ENCODE measurements at places on chromosomes 5 and 9.

DNA sequence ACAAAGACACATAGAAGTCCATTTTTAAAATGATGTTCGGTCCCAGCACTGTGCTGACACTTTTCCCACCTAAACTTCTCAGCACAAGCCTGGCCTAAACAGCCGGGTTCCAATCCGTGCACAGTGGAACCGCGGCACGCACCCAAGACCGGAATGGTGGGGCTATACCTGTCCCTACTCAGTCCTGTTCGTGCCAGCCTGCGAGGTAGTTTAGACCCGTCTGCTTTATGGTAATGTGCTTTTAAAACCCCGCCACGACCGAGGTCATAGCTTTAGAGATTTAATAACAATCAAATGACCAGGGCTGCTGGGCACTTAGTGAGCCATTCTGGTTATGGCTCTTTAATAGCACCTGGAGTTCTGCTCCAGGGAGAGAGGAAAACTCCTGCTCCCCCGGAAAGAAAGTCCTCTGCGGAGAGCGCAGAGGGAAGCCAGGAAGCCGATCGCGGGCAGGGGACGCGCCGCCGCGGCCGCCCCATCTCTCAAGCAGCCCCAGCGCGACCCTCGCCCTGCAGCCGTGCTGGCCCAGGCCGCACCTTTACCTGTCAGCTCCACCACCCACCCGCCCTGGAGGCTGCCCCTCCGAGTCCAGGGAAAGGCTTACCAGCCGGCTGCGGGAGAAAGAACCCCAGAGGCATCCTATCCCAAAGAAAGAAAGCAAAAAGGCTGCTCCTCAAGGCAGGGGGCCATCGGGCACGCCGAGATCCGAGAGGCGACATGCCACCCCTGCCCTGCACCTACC is 511 bp downstream of the ARL15 start:
- peak; percentile 59 for DNase-seq

DNA sequence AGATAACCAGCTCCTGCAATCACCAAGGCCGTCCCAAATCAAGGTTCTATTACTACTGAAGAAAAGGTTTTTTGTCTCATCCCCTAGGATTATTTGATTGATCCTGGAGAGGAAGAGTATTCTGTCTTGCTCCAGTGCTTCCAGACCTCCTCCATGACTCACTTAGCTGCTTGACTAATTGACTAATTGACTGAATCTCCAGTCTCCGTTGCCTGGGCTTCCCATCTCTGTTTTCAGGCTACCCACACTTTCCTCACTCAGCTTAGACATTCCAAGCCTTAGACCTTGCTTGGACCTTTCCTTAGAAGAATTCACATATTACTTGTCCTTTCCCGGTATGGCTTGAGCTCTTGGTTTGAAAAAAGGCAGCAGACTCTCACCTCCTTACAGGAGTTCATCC is 60.6 kb downstream of the FRMD3 start:
- DNase-seq, result no peak

GRCh38 chr9:92312887-92313623 is 12.1 kb downstream of the NOL8 start:
- no peak for DNase-seq

GRCh38 chr9:110638381-110638954 is 30.1 kb upstream of the MUSK start:
- DNase-seq, result no peak

DNA sequence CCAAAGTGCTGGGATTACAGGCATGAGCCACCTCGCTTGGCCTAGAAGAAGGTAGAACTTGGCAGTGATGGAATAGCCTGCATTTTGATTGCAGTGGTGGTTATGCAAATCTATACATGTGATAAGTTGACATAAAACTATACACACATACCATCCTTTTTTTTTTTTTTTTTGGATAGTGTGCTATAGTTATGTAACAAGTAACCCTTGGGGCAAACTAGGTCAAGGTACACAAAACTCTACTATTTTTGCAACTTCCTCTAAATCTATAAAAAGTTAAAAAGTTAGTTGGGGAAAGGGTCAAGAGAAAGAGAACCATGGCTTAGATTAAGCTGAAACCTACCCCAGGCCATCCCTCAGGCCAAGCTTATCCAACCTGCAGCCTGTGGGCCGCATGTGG is 11.1 kb downstream of the TRIM14 start:
- no peak for DNase-seq

- no peak for DNase-seq
These were observed 116.4 kb downstream of the RXRA start for GRCh38 chr9:134442486-134443173.

- DNase-seq, result no peak
These were observed 125.8 kb downstream of the GALNT10 start for GRCh38 chr5:154316223-154316935.

DNA sequence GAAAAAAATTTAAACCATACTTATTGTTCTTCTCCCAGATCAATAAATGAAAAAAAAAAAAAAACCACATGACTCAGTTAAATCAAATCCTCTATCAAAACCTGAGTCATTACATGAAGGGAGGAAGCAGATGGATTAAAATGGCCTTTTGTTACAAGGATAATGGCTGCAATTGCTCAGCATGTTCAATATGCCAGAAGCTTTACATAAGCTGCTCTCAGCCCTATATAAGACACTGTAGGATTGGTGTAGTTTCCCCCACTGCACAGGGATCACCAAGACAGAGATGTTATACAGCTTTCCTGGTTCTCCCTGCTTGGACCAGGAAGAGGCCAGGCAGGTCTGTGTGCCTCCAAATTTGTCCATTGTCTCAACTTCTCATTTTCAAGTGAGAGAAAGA is 101.6 kb upstream of the MAP1B start:
- DNase-seq, result no peak

GRCh38 chr5:80964919-80965318 is 4.8 kb downstream of the RASGRF2 start:
- DNase-seq, result no peak

- no peak for DNase-seq
These were observed 405.5 kb downstream of the PDE4D start for GRCh38 chr5:59487772-59488729.

DNA sequence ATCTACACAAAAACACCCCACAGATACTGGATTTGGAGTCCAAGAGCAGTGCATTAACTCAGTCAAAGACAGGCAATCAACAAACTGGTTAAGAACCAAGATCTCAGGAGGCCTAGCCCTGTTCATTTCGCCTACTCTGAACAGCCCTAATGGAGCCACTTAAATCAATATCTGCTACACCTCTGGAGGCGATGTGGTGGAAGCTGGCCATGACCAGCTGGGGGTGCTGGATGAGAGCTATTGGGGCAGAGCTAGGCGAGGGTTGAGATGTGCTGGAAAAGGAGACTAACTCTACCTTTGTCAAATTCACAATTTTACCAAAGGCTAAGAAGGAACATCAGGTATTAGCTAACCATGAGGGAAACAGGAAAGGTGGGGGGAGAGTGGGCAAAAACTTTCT is 23.3 kb upstream of the ARSB start:
- no peak for DNase-seq

- no peak for DNase-seq
These were observed 49.5 kb downstream of the DENND1A start for GRCh38 chr9:123880420-123880819.

DNA sequence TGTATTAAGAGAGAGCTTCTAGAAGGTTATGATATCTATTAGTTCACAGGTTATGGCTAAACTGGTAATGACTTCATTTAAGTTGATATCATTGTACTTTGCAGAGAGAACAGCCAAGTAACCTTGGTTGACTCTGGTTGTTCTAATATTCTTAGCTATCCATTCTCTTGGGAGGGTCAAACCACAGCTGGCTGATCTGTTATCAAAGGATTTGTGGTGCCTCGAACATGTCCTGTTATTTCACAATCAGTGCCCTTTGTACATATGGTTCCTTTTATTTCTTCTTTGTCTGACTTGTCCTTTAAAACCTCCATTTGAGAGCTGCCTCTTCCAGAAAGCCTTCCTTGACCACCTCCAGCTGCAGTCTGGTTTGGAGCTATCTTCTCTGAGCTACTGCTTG is 61.7 kb downstream of the PDE8B start:
- no peak for DNase-seq

GRCh38 chr9:124220946-124221451 is 36.8 kb upstream of the NEK6 start:
- no peak for DNase-seq

DNA sequence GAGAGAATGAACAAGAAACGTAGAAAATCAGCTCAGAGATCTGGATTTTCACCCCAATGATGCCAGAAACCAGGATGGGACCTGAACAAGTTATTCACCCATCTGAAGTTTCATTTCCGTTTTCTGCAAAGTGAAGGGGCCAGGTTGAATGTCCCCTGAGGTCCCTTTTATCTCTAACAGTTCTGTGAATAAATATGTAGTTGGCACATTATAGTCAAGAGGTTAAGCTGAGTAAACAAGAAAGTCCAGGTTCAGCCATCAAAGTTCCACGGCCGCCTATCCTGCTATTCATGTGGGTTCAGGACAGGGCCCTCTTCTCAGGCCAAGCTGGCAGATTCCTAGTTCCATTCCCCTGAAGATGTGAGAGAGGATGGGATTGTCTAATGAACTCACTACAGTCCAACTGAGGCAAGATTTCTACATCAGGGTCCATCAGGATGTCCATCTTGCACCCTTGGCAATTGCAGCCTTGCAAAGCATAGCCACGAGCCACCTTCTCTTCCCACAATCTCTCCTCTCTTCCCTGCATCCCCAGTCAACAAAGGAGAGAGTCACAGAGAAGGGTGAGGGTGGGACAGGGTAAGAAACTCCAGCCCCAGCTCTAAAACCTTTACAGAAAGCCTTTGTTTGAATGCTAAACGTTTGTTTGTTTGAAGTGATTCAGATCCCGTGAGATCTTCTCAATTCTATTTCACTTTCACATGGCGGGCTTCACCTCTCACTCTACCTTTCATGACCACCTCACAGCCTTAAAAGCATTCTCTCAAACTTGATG is 311.0 kb downstream of the SLIT3 start:
- DNase-seq, result no peak
